ENCODE measurements at places on chromosomes 3 and 15.

GRCh38 chr3:81734742-81735141 is 26.7 kb downstream of the GBE1 start:
- no peak for DNase-seq

DNA sequence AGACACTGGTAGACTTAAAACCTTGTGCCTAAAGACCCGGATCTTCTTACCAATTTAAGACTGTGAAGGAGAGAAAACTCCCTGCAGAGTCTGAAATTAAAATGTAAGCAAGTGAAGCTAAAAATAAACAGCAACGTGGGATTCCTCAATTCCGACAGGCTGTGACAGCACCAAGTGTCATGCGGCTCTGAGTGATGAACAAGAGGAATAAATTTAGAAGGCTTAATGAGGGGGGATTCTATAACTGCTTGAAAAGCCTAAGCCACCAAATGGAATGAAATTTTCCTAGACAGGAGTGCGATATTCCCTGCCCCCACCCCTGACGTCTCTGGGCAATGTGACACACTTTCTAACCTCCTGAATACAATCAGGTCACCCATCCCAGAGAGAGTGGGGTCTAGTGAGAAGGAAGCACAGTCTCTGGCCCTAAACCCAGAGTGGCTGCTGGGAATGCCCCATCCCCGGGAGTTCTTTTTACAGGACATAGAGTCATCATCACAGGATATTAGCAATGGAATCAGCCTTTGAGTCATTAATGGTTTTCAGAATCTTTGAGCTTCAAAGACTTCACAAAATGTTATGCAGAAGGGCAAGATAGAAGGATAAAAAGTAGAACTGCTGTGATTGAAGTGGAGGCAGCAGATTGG is 114.3 kb downstream of the EDEM1 start:
- no peak for DNase-seq

DNA sequence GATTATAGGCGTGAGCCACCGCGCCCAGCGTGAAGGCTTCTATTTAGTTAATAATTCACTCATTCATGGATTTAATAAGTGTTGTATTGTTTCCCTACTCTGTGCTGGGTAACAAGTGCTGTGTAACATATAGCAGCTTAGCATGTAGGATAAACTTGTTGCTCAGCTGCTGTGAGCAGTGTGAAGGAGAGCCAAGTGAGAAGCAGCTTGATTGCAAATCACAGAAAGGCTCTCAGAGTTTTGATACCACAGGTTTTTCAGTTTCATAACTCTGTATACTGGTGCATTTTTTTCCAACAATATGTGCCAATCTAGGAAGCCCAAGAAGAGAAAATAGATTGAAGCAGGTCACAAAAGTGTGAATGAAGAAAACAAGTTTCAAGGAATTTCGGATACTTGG is 48.4 kb downstream of the AGTR1 start:
- DNase-seq = no peak

DNA sequence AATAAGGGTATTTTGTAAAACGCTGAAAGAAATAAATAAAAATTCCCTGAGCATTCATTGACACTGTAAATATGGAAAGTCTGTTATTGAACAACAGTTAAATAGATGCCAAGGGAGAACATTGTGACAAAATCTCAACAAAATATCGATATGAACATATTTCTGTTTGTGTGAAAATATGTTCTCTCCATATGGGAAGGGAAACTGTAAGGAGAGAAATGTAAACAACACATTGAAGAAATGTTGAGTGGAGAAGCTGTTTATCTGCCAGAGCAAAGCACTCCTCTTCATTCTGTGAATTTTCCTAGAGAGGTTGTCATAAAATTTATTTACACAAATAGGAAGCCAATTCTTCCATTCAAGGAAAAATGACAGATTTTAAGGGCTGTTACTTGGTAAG is 57.1 kb upstream of the EOMES start:
- no peak for DNase-seq

DNA sequence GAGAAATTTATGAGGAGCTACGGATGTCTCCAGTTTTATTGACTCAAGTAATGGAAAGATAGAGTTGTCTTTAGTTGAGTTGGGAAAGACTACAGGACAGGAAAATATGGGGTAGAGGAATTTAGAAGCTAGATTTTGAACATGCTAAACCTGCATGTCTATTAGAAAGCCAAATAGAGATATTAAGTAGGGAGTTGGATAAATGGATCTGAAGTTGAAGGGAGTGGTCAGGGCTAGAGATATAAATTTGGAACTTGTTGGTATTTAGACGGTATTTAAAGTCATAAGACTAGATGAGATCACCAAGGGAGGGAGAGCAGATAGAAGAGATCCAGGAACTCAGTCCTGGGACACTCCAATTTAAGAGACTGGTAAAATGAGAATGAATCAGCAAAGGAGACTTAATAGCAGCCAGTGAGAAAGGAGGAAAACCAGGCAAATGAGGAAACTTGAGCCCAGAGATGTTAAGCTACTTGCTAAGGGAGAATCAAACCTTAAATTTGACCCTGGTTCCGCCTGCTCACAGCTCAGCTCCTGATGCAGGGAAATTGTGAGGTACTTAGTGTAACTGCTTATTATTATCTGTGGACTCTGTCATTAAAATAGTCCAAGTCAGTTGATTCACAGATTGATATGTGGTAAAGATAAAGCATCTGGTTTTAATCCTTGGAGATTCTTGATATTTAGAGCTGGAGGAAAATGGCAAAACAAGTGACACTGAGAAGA is 35.8 kb downstream of the ABI3BP start:
- no peak for DNase-seq

GRCh38 chr3:134369231-134369741 is 5.0 kb downstream of the AMOTL2 start:
- no peak for DNase-seq

- no peak for DNase-seq
These were observed 421.3 kb downstream of the PYDC2 start for GRCh38 chr3:191882289-191882688.

GRCh38 chr15:67193223-67193990 is 61.1 kb downstream of the AAGAB start:
- DNase-seq = no peak

DNA sequence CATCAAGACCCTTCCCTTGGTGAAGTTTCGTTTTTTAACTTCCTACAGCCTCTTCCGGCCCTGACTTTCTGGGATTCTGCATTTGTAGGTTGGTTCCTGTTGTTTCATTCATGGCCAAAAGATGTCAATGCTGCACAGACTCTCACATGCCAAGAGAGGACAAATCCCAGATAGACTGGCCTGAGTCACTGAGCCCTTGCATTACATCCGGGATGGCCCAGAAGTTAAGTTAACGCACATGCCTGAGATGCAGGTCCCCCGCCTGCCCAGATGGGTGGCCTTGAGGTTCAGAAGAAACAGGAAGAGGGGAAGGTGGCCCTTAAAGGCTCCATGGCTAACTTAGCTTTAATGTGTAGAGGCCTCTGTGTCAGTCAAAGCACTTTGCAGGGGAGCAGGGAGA is 51.6 kb upstream of the SRGAP3 start:
- DNase-seq = no peak

DNA sequence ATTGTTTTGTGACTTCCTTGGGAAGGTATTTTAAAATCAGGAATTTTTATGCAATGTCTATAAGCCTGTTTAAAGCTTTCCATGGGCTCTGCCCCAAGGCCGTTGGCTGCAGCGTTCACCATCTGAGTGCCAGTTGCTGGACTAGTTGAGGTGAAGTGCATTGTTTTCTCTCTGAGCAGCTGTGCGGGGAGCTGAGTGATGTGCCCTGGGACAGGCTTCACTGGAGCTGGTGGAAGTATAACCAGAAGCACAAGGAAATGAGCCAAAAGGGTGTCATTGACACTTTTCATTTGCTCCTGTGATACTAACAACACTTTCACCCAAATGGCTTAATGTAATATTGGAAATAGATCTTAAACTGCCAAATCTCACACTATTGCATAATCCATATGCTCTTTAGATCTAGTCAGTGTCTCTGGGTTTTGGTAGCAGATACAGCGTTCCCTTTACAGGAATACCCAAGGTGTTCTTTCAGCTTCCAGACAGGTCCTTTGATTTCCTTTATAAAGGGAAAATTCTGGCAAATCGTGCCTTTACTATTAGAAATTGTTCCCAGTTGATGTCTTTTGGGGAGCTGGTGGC is 29.2 kb downstream of the APH1B start:
- no peak for DNase-seq

- DNase-seq = no peak
These were observed 78.3 kb upstream of the CDIN1 start for GRCh38 chr15:36501063-36501678.
